NCI-H510A treated with DMSO at 0.1 percent for 48 hours (cell line): ENCODE measurements at places on chromosomes 3 and 15.

DNA sequence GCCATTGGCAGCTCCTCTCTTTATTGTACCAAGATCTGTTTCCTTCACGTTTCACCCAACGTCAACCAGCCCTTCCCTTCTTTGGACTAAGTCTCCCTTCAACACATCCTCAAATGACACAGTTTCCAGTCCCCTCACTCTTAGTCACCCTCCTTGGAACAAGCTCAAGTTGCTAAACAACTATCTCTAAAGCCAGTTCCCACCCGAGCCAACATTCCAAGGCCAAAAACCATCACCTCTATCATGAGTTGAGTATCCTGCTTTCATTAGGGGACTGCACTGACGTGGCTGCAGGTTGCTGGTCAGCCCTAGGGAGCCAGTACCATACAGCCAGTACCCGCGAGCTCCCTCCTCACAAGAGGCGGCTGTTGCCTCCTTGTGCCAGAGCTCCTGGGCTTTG, 73.8 kb downstream of the LIPC start:
- DNase-seq = no peak

- DNase-seq = no peak
Observed at GRCh38 chr3:10279384-10280176, 13.2 kb downstream of the GHRL start.

GRCh38 chr3:38027466-38028465, 1.7 kb downstream of the PLCD1 start:
- DNase-seq = no peak

- no peak for DNase-seq
Observed at GRCh38 chr3:177519588-177519987, 322.3 kb upstream of the TBL1XR1 start.

GRCh38 chr3:100269410-100270214, 8.8 kb downstream of the TBC1D23 start:
- DNase-seq = no peak

DNA sequence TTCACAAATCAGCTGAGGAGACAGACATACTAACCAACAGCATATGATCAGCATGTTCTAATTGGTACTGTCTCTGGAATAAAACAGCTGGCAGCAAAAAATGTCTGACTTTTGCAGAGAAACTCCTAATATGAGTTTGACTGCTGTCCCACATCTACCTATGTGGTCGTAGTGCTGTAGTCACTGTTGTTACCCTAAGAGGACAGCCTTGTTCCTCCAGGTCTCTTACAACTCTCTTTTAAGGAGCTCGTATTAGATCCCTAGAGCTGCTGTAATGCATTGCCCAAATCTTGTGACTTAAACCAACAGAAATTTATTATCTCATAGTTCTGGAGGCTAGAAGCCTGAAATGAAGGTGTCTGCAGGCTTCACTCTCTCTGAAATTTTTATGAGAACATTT, 92.1 kb downstream of the TGFBR2 start:
- no peak for DNase-seq

DNA sequence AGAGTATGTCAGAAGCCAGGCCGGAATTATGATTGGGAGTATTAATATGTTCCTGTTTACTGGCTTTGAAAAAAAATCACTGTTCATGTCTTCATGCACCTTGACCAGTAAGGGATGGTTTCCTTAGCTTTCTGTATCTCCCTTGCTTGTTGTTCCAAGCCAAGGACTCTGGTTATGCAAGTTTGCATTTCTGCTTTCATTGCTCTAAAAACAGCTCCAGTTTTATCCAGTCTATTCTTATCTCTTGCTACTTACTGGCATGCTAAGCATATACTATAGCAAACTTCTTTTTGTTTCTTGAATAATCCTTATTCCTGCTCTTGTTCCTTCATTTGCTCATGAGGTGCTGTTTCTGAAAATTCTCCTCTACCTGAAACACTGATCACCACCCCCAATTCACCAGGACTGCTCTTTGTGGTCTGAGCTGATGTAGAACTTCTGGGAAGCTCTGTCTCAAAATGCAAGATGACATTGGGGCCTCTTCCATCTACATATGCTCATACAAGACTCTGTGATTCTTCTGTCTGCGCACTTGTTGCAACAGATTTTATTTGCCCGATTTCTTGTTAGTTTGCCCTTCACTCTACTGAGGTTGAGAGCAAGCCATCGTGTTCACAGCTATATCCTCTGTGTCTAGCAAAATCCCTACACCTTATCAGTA, 173.0 kb downstream of the EBLN2 start:
- no peak for DNase-seq

DNA sequence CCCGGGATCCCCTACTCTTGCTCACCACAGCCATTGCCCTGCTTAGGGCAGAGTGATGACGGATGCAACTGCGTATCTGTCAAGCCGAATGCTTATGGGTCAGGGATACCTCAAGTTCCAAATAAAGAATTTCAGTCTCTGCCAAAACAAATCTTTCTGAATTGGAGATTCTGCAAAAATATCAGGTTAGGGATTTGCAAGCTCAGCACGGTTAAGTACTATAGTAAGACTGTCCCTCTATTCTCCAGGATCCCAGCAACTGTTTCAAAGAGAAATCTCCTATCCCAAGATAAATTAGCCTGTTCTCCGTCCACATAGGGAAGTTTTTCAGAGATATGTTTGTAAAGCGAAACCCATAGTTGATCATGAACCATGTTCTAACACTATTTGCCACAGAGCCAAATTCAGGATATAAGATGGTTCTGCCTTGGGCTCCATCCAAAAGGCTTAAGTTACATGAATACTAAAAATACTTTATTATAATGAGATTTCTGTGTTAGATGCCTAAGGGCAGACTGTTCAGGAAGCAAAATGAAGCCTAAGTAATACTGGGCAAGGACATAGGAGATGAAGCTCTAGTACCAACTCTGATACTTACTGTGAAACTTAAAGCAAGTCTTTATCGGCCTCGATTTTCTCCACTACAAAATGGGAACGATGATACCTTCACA, 100.1 kb upstream of the LPP start:
- no peak for DNase-seq
